ENCODE measurements at places on chromosomes 16 and 17.

DNA sequence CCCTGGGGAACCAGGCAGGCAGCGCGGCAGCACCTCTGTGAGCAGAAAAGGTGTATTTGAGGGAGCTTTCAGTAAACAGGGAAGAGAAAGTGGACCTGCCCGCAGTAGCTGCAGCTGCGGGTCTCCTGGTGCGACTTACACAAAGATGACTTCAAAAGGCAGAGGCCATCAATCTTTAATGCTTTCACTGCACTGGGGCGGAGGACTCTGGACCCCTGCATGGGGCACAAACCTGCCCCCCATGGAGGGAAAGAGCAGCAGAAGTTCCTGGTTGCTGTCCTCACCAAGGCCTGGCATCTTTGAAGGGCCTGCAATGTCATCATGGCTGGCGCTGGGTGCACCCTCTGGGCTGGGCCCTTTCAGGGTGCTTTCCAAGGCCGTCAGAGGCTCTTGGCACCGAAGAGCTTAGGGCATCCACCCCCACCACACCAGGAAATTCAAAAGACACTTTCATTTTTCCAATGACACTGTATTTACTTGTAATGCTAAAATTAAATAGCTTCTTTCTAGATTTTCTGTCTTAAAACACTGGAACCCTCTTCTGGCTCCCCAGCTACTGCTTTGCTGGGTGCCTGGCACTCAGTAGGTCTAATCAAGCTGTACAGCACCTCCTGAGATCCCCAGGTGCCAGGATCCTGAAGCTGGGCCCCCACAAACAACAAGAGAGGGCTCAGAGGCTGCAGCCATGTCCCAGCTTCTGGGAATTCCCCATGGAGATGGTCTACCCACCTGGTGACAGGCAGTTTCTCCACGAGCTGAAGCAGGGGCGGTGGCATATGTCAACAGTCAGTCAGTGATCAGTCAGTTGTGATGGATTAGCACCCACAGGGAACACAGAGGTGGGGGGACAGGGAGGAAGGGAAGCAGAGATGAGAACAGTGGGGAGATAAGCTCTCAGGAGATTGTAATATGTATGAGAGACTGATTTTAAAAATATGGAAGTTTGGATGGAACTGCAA lies 2.1 kb upstream of the CACNG1 start:
- no peak for DNase-seq

- no peak for DNase-seq
These were observed 722.3 kb downstream of the CDH8 start for GRCh38 chr16:61313931-61314330.

DNA sequence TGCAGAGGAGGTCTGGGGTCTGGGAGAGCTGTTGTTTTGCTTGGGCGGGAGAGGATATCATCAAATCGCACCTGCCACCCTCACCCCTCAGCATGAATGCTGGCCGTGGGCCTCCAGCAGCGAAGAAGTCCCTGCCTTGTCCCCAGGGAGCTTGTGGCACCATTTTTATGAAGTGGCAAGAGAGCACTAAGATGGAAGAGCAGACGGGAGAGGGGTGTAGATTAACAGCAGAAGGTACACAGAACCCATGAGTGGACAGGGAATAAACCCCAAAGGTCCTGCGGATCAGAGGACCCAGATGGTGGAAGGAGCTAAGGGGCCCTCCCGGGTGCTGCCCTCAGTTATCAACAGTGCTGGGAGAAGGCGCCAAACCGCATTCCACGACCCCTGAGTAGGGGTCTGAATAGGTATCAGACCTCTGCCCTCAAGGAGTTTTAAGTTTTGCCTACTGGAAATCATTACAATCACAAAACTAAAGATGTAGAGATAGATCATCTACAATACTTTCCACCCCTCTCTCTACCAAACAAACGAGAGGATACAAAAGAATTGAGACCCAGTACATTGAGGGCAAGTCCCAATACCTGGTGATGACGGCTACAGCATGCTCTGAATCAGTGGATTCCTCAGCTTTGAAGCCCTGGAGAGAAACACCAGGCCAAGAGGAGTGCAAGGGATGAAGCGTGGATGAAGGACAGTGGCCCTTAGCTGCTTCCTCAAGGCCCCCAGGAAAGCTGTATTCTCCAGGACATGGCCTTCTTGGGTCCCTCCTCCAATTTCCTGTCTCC lies 60.2 kb downstream of the CCDC182 start:
- DNase-seq: no peak

DNA sequence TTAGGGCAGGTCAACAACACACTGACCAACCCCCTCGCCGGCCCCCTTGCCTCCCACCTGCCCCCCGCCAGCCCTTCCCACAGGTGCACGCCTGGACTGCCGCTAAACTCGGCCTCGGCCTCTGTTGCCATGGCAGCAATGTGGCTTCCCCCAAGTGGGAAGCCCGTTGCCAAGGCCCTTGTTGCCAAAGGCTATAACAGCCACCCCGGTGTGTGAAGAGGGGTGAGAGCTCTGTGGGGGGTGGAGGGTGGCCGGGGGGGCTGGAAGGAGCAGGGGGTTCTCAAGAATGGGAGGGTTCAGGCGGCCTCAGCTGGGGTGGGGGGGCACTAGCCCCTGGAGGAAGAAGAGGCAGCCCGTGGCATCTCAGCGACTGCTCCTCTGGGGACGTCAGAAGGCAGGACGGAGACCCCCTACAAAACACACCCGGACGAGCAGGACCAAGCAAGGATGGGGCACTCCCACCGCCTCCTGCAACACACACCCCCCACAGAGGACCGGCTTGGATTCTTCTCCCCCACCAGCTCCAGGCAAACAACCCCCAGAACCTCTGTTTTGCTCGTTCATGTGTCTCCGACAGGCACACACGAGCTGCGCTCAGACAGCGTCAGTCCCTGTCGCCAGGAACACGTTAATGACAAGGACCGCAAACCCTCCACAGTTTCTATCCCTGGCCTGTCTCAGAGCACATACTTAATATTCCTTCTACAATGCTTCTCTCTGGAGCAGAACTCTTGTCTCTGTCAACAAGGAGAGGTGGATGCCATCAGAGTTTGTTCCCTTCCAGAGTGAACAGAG lies 55.7 kb downstream of the ABR start:
- no peak for DNase-seq

DNA sequence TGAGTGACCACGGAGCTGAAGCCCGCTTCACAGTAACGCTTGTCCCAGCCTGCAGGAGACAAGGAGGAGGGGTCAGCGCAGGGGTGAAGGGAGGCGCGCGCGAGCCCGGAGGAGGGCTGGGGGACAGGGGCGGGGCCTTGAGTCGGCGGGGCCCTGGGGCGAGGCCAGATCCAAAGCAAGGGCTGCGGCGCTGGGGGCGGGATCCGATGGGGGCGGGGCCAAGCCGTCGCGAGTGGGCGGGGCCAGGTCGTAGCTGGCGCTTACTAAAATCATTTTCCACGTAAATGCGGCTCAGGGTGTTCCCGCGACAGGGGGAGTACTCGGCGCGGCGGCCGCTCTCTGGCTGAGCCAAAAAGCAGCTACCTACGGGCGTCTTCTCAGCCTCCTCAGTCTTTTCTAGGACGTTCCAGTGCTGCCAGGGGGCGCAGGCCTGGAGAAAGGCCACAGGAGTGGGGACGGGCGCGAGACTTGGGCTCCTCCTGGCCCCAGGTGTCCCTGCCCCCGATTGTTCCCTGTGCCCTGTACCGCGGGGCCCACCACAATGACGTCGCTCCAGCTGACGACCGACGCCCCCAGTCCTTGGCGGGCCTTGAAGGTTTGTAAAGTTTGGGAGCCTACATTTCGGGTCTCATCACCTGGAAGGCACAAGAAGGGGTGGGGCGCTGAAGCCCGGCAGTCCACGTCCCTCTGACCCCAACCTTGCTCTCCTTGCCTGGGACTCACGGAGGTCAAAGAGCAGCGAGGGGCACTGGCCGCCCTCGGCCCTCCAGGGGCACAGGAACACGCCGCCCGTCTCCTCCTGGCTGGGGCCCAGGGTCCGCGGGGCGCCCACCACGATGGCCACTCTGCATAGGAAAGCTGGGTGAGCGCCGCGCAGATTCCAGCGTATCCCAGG lies 3.9 kb downstream of the ITGA2B start:
- peak; percentile 67 for DNase-seq

- DNase-seq: peak; percentile 50
These were observed 366.9 kb downstream of the SLC39A11 start for GRCh38 chr17:72725433-72726068.

DNA sequence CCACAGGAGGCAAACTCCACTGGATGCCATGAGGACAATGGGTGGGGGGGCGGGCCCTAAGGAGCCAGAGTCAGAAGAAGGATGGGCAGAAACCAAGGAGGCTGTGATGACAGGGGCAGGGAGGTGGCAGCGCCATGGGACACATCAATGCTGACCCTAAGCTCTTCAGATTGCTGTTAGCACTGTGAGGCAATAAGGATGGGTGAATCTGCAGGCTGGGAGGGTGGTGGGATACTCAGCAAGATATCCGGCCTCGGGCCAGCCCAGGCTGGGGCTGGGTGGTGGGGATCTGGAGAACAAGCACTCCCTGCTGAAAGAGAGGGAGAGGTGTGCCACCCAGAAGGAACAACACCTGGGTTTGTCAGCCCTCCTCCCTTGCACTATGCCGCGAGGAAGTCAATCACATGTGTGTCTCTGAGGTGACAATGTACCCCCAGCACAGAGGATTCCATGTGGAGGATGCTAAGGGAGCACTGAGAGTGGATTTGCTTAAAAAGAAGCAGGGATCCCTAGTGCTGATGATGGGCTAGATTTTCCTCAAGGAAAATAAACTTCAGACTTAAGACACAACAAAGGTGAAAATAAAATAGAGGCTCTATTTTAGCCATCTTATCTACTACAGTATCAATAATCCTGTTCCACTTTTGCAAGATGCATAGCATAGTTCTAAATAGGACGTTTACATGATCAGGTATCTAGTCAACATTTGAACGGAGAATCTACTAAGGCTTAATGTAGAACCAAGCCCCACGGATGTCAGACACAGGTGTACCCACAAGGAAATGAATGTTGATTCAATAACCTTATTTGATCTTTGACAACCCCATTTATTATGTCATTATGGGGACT lies 22.6 kb downstream of the SMPD3 start:
- DNase-seq: no peak

GRCh38 chr17:74148901-74149596 lies 54.4 kb upstream of the RPL38 start:
- no peak for DNase-seq

DNA sequence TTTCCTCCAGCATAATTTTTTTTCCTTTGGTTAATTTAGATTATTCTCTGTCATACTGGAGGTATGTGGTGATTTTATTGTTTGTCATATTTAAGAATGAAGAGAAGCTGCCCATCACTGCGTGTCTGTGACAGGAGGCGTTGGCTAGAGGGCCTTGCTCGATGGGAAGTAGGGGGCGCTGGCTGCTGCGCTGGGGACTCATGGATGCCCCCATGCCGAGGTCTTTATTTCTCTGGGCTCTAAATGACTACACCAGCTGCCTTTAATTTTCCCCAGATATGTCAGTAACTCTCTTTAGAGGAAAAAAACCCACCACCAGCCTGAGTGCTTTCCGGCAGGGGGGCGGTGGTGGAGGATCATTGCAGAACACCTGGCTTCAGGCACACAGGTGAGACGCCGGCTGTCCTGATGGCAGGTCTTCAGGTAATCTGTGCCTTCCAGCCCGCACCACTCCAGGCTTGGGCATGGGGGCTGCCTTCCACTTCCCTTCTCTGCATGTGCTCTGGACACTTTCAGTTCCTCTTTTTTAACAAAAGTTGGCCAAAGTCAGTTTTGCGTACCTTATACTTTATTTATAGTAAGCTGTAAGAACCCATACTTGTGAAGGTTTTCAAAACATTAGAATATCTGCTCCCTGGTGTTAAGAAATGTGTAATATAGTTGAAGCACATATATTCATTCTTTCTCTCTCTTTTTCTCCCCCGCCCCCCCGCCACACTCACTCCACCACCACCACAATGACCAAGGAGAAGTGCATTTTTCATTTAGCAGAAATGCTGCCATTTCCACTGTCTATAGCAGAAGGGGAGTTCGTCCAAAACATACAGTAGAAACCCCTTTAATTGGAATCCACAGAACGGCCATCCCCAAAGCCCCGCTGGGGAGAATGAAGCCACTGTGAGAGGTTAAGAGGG lies 192.7 kb downstream of the RPTOR start:
- no peak for DNase-seq

GRCh38 chr16:29649588-29650494 lies 13.2 kb upstream of the SPN start:
- DNase-seq: no peak

DNA sequence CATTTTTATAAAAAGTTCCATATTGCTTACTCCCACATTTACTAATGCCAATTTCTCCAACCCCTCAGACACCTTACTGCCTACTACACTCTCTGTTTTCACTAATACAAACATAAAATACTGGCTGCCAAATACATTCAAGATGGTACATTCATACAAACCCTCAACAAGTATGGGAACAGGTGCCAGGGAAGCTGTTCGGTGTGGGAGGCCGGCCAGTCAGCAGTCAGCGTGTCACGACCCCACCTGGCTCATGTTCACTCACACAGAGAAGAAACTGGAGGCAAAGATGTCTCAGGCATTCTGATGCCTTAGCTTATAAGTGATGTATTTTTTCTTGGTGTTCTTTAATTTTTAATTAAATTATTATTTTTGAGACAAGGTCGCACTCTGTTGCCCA lies 42.4 kb upstream of the TRAP1 start:
- DNase-seq: no peak

- no peak for DNase-seq
These were observed 72.4 kb downstream of the RPH3AL start for GRCh38 chr17:280216-280615.

- DNase-seq: no peak
These were observed 40.8 kb downstream of the NT5M start for GRCh38 chr17:17343896-17344506.

GRCh38 chr17:78356101-78356713 lies 3.7 kb downstream of the SOCS3 start:
- peak; percentile 90 for DNase-seq

DNA sequence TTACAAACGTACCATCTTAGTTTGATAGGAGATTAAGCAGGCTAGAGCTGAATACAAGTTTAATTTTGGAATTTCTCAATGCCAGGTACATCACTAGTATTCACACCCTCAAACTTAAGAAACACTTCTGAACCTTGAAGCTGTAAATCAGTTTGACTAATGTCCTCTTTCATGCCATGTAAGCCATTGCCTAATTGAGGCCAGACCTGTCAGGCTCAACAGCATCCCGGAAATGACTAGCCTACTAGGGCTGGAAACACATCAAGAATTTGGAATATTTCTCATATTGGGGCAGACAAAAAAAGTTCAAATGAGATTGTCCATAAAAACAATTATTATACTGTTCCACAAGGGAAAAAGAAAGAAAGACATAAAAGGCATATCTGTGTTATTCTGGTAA lies 1.7 kb downstream of the USP32 start:
- peak; percentile 85 for DNase-seq
